Heart right ventricle (tissue), 16 donors: ENCODE measurements at places on chromosomes 1 and 21. TPM values are rescaled to one million over a fixed set of nuclear protein-coding genes. Genes with fewer than 3 reads are reported as not detected.
A peak's percentile ranks its signal among the peaks of the same experiment; 100 is the strongest.

DNA sequence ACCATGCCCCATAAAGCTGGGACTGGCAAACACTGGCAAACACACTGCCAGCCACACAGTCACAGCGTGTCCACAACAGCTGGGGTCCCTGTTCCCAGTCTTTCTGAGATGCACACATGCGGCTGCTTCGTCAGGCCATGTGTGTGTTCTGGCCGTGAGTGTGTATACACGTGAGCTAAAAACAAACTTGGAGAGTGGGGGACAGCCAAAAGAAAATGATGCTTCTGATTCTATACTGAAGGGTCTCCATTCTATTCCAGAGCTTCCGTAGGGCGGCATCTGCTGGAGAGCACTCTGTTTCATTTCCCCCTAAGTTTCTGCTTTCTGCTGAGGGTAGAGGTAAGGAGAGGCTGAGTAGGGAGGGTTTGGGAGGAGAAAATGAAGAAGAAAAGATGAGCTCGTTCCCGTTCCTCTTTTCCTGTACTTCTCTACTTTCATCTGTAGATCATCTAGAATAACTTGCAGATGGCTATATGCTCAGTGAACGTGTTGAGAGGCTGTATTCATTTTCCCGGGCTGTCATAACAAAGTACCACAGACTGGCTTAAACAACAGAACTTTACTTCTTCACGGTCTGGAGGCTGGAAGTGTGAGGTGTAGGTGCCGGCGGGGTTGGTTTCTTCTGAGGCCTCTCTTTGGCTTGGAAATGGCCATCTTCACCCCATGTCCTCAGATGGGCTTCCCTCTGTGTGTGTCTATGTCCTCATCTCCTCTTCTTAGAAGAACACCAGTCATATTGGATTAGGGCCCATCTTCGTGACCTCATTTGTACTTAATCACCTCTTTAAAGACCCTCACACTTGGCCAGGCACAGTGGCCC lies 151.6 kb downstream of the TOMM20 start:
- H3K4me3 ChIP-seq = no peak overlapping the region
- peak overlapping the region; percentile 93 for H3K27ac ChIP-seq
- H3K36me3 ChIP-seq = no peaks in the 10 kb centered on the region
- H3K27me3 ChIP-seq = no peaks in the 10 kb centered on the region
- H3K4me1 ChIP-seq = peaks cover 75% of the 10 kb centered on the region

The FOXD3 gene
- total RNA-seq = 0.33 TPM

The FMN2 gene
- total RNA-seq = 0.12 TPM

The GREM2 gene
- not detected for total RNA-seq

The RIPPLY3 gene
- not detected for total RNA-seq
